ENCODE measurements at places on chromosomes 13 and 19.

DNA sequence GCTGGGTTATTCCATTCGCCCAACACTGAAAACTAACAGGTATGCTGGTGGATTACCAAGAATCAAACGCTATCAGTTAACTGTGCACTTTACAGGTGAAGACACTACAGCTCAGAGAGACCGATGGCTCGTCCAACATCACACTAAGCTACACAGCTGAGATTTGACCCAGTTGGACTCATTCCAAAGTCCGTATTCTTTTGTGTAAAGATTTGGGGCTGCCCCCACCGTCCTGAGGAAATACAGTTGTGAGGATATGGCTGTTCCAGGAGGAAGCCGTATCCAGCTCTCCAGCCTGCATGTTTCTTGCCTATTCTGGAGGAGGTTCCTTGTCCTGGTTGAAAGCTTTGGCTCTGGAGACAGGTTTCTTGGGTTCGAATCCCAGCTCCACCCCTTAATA lies 4.2 kb downstream of the ZSCAN5A start:
- no peak for DNase-seq

DNA sequence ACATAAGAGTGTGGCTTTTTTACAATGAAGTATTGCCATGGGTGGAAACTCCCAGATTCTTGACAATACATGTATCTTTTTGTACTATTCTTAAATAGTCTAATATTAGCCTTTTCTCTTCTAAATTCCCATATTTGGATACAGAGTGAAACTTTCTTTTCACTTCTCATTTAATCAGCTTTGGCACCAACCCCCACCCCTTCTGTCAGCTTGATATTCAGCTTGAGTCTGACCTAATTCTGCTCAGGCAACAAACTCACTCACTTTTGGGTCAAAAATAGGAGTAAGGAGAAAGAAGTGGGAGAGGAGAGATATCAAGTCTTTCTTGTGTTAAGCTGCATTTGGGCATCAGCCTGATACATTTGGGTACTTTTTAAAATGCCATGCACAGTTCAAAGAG lies 397.5 kb downstream of the COG6 start:
- DNase-seq: no peak

DNA sequence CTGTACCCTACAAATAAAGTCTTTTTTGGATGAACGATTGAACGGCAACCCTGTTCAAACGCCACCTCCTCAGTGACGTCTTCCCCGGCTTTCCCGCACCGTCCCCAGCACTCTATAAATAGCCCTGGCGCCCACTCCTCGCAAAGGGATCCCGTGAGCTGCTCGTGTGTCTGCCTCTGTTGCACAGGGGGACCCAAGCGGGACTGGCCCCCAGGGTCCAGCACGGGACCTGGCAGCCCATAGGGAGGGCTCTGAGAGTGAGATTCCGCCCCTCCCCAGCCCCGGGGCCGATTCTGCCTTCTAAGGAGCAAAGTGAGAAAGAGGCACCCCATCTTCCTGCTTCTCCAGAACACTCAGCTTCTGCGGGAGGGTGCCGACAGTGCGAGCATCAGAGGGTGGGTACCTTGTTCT lies 8.1 kb upstream of the FKRP start:
- DNase-seq: no peak

DNA sequence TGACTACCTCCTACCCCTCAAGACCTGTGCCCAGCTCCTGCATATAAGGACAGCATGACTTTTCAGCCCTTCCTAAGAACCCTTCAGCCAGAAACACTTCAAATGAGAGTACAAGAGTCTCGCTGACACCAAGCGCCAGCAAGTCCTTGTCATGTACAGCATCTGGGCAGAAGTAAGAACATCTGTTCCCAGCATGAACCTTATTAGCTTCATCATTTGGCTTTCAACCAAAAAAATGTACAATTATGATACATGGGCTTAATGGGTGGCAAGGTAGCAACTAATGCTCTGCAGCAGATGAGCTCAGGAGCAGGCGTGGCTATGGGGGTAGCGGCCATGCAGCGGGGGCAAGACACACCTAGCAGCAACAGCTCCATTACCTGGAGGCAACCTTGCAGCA lies 487.6 kb downstream of the COG6 start:
- no peak for DNase-seq

GRCh38 chr19:43754503-43755255 lies at the start of gene SMG9:
Gene SMG9 (minus strand): TSS chr19:43754962. CDS start chr19:43750741, 4,221 bp downstream.
- peak; percentile 96 for DNase-seq

DNA sequence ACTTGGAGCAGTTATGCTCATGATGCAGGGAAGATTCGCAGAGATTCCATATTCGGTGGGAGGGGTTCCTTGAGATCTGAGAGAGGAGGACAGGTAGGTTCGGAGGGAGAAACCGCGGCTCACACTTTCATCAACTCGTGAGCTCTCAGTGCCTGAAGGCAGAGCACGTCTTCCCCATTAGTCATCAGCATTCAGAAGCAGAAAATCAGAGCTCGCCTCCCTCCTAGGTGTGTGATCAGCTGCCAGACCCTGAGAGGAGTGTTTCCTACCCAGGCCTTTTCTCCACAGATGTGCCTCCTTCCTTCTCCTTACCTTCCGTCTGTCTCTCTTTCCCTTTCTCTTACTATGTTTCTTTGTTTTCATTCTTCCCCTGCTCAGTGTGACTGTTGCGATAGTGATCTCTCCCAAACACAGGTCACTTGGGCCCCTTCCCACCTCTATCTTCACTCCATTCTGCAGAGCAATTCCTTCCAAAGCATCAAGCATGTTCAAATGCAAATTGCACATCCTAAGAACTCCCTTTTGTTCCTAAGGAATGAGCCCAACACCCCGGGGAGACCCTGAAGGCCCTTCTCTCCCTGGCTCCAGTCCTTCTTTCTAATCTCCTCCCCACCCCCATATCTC lies 389.5 kb downstream of the UQCRFS1 start:
- no peak for DNase-seq

DNA sequence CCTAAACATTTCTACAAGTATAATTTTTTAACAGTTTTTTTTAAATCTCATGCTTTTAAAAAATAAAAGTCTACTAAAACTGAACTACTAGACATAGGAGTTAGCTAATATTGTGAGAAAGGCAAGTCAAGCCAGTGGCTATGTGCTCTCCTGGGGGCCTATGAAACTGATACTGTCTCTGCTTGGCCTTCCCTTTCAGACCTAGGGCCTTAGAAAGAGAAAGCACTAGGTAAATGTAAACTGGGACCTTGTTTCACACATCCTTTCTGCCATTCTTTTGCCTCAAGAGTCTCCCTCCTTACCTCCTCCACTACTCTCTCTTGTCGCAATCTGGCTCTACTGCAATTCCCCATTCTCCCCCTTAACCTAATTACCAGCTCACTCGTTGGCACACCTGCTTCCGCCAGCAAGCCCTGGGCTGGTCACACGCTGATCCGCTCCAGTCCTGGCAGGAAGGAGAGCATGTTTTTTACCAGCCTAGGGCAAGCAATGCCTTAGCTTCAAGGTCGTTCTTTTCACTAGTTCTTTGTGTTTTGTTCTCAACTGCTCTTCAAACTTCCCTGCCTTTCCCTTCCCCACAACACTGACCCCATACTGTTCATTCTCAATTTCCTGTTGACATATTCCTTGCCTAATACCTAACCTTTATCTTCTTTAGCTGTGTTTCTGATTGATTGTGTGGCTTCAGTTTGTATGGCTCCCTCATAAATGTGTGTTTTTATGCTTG lies 23.1 kb downstream of the TBC1D4 start:
- DNase-seq: no peak

GRCh38 chr19:28727480-28728159 lies 485.3 kb downstream of the UQCRFS1 start:
- no peak for DNase-seq

- DNase-seq: no peak
Measured at GRCh38 chr13:38952827-38953226, 37.8 kb downstream of the STOML3 start.

DNA sequence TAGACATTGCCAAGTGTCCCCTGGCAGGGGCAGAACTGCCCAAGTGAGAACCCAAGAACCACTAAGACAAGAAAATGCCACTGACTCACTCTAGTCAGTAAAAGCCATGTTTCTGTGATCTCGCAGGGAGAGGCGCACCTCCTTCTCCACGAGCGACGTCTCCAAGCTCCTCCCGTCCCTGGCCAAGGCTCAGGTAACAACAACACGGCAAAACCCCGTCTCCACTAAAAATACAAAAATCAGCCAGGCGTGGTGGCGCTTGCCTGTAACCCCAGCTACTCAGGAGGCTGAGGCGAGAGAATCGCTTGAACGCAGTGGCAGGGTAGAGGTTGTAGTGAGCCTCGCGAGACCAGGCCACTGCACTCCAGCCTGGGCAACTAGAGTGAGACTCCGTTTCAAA lies 17.5 kb upstream of the USE1 start:
- DNase-seq: no peak

GRCh38 chr13:76769271-76769791 lies 116.9 kb downstream of the KCTD12 start:
- no peak for DNase-seq

GRCh38 chr13:28753946-28754345 lies 35.2 kb upstream of the SLC46A3 start:
- DNase-seq: no peak

DNA sequence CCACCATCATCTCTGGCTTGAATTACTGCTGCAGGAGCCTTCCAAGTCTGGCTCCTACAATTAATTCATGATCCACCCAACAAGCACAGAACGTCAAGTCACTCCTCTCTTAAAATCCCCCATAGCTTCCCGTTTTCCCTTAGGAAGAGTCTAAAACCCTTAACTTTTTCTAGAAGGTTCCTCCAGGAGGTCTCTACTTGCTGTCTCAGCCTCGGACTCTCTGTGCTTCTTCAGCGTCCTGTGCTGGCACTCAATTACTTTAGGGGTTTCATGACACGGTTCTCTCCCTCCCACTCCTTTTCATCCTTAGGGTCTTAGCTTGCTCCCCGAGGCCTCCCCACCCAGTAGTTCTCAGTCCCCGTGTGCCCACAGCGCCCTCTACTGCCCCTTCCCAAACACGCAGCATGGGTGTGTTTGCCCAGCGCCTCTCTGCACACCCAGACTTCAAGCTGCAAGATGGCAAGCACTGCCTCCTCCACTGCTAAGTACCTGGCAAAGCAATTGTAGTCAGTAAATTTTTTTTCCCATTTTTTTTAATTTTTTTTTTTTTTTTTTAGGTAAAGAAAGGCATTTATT lies 25.8 kb upstream of the MAP3K10 start:
- no peak for DNase-seq

DNA sequence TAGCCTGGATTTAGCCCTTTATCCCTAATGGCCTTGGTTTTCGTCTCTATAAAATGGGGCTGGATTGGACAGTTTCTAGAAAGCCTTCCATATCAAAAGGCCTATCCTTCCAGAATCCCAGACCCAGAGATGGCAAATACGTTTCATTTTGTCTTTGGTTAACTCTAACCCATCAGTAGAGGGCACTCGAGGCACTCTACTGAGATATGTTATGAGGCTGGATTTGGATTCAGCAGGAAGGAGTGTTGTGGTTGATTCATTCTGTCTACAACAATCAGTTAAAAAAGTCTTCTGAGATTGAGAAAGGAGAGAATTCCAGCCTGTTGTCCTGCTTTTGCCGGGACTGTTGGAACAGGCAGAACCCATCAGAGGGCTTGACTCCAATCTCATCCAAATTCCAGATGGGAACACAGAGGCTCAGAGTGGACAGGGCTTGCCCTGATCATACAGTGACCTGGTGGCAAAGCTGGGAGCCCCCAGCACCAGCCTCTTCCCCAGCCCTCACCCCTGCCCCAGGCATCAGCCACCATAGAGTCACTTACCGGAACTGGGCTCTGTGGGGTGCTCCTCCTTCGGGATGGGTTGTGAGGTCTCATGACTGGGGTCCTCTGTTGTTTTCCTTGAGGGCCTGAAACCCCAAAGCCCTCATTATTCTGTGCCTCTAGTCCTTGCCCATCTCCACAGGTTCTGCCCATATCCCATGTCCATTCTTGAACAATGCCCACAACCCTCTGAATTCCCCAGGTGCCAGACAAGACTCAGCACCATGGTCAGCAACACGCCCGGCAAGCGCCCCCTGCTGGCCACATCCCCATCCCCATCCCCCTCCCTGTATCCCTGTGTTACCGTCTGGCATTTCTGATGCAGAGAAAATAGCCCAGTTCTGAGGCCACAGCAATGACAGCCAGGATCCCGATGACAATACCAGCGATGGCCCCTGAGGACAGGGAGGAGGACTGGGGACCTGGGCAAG lies 12.3 kb upstream of the ZNF180 start:
- DNase-seq: no peak

- DNase-seq: no peak
Measured at GRCh38 chr13:73092829-73093228, 34.0 kb downstream of the KLF5 start.

DNA sequence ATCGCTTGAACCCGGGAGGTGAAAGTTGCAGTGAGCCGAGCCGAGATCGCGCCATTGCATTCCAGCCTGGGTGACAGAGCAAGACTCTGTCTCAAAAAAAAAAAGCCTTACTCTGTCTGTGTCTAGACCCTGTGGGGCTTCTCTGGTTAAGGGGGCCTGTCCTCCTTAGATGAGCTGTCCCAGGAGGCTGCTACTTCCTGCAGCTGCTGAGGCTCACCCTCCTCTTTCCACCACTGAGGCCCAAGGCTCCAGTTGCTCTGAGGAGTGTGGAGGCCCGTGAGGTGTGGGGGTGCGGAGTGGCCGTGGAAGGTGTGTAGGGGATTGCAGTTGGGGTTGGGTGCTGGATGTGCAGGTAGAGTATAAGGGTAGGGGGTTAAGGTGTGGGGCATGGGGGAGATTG lies 22.1 kb upstream of the RASA3 start:
- no peak for DNase-seq

- DNase-seq: no peak
Measured at GRCh38 chr13:93325303-93326233, 99.0 kb downstream of the GPC6 start.

Measured in T1000 (cell line).